Ureter (tissue), 1 donor: ENCODE measurements at places on chromosomes 6 and 20. TPM values are rescaled to one million over a fixed set of nuclear protein-coding genes. Genes with fewer than 3 reads are reported as not detected.

DNA sequence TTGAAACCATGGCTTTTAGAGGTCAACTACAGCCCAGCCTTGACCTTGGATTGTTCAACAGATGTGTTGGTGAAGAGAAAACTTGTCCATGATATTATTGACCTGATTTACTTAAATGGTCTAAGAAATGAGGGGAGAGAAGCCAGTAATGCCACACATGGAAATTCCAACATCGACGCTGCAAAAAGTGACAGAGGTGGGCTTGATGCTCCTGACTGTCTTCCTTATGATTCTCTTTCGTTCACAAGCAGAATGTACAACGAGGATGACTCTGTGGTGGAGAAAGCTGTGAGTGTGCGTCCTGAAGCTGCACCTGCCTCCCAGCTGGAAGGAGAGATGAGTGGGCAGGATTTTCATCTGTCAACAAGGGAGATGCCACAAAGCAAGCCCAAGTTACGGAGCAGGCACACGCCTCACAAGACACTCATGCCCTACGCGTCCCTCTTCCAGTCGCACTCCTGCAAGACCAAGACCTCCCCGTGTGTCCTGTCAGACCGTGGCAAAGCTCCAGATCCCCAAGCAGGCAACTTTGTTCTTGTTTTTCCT lies 16.2 kb downstream of the TTLL2 start:
- no peak for DNase-seq

DNA sequence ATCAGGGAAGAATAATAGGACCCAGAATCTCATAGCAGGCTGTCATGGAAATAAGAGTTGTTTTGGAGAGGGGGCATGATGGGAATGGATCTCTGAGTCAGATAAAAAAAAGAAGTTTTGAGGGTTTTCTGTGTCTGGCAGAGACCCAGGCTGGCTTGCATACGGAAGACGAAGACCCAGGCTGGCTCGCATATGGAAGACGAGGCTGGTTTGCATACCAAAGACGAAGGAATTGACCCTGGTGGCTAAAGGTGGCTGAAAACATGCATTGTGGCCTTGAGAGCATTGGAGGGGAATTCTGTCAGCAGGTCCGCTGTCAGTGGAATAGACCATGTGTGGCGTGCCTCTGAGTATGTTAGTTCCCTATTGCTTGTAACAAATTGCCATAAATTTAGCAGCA lies 335.1 kb downstream of the BTBD3 start:
- DNase-seq: no peak

GRCh38 chr6:53172468-53172803 lies 23.8 kb upstream of the GCM1 start:
- DNase-seq: no peak

- no peak for DNase-seq
These were observed 736.9 kb upstream of the MARCKS start for GRCh38 chr6:113120224-113120581.

DNA sequence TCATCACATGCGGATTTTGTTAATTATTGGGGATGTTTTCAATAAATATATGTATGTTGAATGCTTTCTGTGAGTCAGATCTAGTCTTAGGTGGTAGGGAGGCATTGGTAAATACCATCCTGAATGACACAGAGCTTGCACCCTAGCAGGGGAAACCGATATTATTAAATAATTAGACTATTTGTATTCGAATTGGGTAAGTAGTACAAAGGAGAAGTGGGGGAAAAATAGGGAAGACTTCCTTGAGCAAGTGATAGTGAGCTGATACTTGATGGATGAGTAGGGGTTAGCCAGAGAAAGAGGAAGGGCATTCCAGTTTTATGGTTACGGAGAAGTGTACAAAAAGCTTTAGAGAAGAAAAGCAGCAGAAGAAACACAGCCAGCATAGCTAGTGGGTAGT lies 1.5 kb downstream of the RIOK1 start:
- DNase-seq: no peak

- DNase-seq: no peak
These were observed 21.2 kb upstream of the HLA-B start for GRCh38 chr6:31378062-31378720.

- no peak for DNase-seq
These were observed 61.2 kb upstream of the SIRPG start for GRCh38 chr20:1718604-1719384.

GRCh38 chr6:92822222-92822621 lies 597.1 kb downstream of the EPHA7 start:
- DNase-seq: no peak

DNA sequence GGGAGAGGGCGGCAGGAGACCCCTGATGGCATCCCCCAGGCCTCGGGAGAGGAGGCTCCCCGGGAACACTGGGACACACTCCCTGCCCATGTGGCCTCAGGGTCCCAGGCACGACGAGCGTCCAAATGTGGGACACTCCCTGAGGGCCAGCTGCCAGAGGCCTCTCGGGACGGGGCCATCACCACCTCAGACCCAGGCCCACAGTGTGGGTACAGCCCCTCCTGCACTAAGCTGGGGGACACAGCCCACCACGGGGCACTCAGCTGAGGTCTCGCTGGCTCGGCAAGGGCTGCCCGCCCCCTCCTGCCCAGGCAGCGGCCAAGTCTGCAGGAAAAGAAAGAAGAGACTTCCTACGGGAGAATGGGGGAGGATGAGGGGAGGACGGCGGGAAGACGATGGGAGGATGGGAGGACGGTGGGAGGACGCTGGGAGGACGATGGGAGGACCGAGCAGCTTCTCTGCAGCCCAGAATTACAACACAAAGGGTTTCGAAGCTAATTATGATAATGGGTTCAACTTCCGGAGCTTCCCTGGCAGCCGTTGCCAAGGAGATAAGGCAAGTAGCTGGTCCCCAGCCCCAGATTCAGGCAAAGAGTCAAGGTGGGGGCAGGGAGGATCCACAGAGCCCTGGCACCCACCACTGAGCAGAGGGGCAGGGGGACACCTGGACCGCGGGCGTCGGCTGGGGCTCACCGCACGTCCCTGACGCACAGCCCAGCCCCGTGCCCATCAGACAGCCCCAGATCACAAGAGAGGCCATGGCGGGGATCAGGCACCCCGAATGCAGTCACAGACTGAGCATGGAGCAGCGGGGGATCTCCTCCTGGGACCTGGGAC lies 17.5 kb downstream of the KCNQ2 start:
- no peak for DNase-seq

- no peak for DNase-seq
These were observed 185.5 kb upstream of the TNFAIP3 start for GRCh38 chr6:137681445-137682009.

DNA sequence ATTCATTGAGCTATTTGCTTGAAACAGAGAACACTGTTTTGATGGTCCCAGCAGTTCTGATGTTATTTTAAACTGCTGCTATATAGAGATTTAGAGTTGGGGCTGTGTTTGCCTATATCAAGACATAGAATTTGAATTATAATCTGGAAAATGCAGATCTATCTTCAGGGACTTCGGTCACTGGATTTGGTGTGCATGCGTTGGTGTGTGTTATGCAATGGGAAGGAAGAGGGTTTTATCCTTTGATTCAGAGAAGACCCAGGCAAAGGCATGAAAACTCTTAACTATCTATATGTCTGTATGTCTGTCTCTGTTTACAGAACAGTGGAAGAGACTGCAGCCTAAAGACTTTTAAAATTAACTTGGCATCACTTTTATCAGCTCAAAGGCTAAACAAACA lies 2.0 kb downstream of the ADGRB3 start:
- no peak for DNase-seq

GRCh38 chr6:39088331-39088730 lies 26.7 kb downstream of the SAYSD1 start:
- no peak for DNase-seq

DNA sequence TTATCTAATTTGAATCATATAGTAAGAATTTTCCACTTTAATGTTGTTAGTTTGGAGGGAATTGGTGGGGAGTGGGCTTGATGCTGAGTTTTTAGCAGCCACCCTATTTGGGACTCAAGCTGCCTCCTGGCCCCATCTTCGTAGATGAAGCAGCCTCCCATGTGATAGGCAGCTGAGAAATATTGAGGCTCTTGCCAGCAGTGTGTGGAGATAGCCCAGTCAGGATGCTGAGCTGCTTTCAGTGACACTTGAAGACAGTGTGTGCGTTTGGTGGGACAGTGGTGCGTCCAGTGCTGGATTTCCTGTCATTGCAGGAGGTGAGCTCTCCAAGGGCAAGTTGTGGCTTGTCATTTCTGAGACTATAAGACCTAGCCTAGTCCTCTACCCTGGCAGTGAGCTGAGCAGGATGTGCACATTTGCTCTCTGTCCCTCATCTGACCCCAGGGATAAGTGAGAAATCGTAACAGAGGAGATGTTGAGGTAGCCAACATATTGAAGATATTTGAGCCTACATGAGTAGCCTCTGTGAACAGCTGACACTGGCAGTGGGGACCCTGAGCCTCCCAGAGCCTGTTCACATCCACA lies 47.9 kb upstream of the RNF8 start:
- DNase-seq: no peak

GRCh38 chr6:152685819-152686218 lies 11.9 kb upstream of the MYCT1 start:
- DNase-seq: no peak

DNA sequence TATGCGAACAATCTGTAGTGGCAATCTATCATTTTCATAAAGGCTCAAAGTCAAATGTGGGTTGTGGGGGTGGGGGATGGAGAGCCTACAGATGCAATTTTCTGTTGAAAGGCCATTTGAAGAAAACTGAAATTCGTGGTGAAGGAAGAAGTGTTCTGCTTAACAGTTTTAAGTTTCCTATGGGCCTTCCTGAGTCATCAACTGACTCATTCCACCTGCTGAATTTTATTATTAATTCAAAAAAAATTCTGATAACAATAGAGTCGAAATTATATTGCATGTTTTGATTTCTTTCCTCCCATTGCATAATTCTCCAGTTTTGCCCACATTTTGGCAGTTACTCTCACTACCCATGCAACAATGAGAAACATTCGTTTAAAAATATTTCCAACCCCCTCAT lies 622.3 kb upstream of the ARID1B start:
- no peak for DNase-seq

GRCh38 chr20:57000441-57000968 lies 265.9 kb downstream of the BMP7 start:
- no peak for DNase-seq

- DNase-seq: no peak
These were observed 5.0 kb downstream of the EYA2 start for GRCh38 chr20:46899621-46900020.

DNA sequence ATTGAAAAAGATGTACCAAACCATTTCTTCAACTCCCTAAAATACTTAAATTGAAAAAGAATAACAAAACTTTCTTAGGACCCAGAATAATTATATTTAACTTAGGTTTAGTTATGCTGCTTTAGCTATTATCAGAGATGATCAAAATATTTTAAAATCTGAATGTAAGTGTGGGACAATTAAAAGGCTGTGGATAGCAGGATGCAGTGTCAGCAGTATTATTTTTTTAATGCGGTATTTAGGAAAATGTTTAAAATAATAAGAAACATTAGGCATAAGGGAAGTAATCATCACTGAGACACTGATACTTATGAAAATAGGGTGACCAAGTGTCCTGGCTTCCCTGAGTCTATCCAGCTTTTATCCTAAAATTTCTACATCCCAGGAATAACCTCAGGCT lies 161.5 kb upstream of the PTCHD4 start:
- no peak for DNase-seq

- DNase-seq: no peak
These were observed 4.8 kb downstream of the TAF4 start for GRCh38 chr20:62060631-62061541.

DNA sequence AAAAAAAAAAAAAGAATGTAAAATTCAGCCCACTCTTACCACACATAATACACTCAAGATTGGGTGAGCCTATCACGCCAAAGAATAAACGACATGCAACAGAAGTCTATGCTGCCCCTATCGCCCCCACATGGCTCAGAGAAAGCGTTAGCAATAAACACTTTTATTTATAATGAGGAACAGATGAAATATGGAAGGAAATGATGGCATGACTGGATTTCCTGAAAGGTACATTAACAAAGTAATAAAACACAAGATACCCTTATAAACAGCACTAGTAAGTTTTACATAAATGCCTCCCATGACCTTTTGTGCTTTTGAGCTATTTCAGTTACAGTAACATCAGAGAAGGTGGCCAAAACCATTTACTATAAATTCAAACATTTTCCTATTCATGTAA lies 71.4 kb upstream of the SCAF8 start:
- no peak for DNase-seq

GRCh38 chr20:46592580-46593362 lies 42.3 kb upstream of the OCSTAMP start:
- no peak for DNase-seq

DNA sequence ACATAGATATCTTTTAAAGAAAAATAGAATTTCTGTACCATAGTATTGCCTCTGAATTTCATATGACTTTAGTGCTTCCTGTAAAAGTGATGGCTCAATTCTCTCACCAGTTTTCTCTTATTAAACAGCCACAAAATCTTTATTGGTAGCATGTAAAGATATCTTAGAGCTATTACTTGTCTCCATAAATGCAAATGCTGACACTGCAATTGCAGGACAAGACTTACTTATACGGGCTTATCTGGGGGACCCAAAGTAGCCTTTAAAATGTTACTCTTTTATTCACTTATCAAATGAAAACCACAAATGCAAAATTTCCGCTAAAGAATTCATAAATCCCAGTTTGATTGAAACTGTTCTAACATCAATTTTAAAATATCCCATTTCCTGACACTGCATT lies 287.1 kb upstream of the SPTLC3 start:
- DNase-seq: no peak

GRCh38 chr6:164911151-164911550 lies 398.3 kb downstream of the C6orf118 start:
- DNase-seq: no peak

GRCh38 chr20:47985092-47985850 lies 200.0 kb upstream of the SULF2 start:
- no peak for DNase-seq

- no peak for DNase-seq
These were observed 20.2 kb downstream of the STAU1 start for GRCh38 chr20:49167811-49168507.

GRCh38 chr6:105514306-105514705 lies 111.4 kb upstream of the PREP start:
- no peak for DNase-seq

The PKHD1 gene
- 13.3 TPM for total RNA-seq

The CCND3 gene
- 69.1 TPM for total RNA-seq

The TMEM200A gene
- 4.5 TPM for total RNA-seq

The ZNF334 gene
- total RNA-seq: 18.7 TPM

The RAB32 gene
- 13.6 TPM for total RNA-seq

The TNFRSF21 gene
- total RNA-seq: 267 TPM

The FAM83C gene
- total RNA-seq: 4.0 TPM

The OTOR gene
- not detected for total RNA-seq

The ALDH8A1 gene
- total RNA-seq: 1.3 TPM

The HS3ST5 gene
- 3.2 TPM for total RNA-seq

The HLA-DOB gene
- 1.9 TPM for total RNA-seq

The DAAM2 gene
- 23.0 TPM for total RNA-seq

The NUP153 gene
- total RNA-seq: 48.3 TPM

The ARG1 gene
- total RNA-seq: not detected

The PDYN gene
- not detected for total RNA-seq

The GDAP1L1 gene
- total RNA-seq: not detected

The GRIK2 gene
- total RNA-seq: 1.8 TPM

The AIF1 gene
- 6.7 TPM for total RNA-seq

The SULF2 gene
- total RNA-seq: 59.5 TPM

The ID1 gene
- total RNA-seq: 367 TPM
